GDM1 (cell line): ENCODE measurements at places on chromosomes 3 and 15.

DNA sequence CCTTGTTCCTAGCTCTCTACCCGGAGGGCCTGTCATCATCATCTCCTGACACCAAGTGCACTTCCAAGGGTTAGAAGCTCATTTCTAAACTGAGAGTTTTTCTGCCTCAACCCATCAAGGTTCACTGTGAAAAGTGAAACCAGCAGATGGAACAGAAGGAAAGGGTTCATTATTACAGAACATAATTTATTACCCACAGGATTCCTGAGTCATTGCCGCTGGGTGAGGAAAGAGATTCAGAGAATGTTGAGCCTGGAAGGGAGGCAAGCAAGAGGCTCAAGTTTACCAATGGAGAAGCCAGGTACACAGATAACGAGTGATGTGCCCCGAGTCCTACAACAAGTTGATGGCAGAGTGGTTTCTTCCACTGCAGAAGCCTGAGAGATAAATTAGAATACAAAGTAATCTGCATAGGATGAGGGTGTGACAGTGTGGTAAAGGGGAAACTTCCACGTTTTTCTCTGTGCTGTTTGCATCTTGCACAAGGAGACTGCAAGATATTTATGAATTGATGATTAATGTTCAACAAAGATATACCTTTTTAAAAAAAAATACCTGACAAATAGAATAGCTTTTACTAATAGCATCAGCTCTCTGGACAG lies 80.5 kb upstream of the SETMAR start:
- no peak for DNase-seq

GRCh38 chr3:10017636-10018292 lies 8.5 kb upstream of the FANCD2 start:
- no peak for DNase-seq

DNA sequence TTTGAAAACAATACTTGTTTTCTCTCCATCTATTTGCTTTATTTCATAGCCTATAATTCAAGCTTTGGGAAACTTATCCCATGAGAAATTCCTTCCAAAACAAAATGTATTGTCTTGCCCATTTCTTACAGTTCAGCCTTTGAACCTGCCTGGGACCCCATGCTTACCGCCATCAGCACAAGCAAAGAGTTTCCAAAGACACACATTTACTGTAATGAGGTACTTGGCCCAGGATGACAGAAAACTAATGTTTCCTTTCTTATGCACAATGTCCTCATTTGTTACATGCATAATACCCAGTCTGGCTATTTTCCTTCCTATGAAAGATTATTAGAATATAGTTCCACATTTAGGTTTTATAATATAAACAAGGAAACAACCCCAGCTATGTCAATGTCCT lies 180.4 kb downstream of the GAP43 start:
- no peak for DNase-seq

DNA sequence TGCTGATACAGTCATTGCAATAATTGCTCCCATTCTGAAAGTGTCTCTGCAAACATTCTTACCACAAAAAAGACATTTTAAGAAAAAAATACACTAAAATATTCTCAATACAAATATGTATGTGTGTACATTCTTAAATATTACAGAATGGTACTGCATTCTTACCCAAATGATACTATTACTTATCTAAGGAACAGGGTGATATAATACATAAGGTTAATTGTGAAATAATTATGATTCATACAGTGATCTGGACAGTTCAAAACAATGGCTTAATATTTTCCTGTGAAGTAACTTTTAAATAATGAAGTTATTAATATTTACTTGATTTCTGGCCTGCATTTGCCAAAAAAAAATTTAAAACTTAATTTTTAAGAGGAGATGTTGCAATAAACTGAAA lies 694.6 kb downstream of the TUSC7 start:
- DNase-seq: no peak

- DNase-seq: no peak
Observed at GRCh38 chr3:141152801-141153678, 78.6 kb upstream of the PXYLP1 start.

GRCh38 chr3:98784666-98785600 lies 21.8 kb downstream of the ST3GAL6 start:
- no peak for DNase-seq

DNA sequence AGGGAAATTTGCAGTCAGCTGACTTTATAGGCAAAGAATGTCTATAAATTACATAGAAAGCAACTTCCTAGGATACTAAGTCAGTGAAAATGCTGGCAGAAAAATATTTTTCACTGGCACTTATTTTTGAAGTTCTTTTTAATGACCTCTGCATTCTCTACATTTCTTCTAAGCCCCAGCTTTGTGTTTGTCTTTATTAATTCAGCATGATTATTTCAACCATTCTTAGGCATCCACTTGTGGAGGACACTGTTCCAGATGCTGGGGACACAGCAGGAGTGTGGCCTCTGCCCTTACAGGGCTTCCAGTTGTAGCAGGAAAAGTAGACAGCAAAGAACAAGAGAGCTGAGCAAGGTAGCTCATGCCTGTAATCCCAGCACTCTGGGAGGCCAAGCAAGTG lies 15.0 kb downstream of the LRRK1 start:
- no peak for DNase-seq

DNA sequence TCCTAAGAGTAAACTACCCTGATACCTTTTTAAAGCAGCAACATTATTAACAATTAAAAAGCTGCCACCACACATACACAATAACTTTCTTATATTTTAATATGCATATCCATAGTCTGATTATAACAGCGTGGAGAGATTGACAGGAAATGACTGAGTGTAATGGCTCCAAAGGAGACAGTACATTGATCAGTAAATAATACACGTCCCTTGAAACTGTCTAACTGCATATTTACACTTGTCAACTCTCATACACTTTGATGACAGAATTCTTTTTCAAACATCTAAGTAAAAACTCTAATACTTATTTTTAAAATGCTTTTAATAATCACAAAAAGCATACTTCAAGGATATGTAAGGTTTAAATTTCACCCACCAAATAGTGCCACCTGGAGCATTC lies 99.5 kb downstream of the FOXP1 start:
- DNase-seq: no peak
